ENCODE measurements at places on chromosomes 2 and 18.

- DNase-seq, result peak; percentile 83
Measured at GRCh38 chr2:950080-950966, at the start of gene SNTG2. Gene SNTG2, plus strand, starts transcription at chr2:950849. Its CDS starts 148 bp downstream, at chr2:950997.

DNA sequence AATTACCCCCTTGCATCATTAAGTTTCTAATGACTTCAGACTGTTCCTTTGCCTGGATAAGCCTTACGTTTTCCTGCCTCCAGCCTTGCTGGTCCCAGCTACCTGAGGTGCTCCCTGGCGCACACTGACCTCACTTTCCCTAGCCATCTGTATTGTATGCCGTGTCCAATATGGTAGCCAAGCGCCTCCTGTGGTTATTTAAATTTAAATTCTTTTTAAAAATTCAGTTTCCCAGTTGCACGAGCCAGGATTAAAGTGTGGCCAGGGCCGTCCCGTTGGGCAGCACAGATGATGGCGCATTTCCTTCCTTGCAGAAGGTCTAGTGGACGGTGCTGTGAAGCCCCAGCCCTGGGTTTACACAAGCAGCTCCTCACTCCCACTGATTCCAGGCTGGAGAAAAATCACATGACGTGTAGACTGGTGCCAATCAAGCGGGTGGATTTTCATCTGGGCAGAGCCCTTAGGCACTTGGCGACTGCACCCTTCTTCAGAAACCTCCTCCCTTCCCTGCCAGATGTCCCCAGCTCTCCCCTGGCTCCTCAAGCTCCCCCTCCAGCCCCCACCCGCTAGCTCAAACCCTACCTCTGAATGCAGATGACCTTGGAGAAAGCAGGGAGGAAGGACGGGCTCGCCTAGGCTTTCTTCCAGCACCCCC lies 33.9 kb downstream of the ACKR3 start:
- DNase-seq, result no peak

GRCh38 chr2:54471221-54471711 lies 15.1 kb downstream of the SPTBN1 start:
- DNase-seq, result no peak

- no peak for DNase-seq
Measured at GRCh38 chr2:196413821-196414274, 225.7 kb upstream of the CCDC150 start.
